ENCODE measurements at places on chromosomes 7 and 10. TPM values are rescaled to one million over a fixed set of nuclear protein-coding genes. Genes with fewer than 3 reads are reported as not detected.

DNA sequence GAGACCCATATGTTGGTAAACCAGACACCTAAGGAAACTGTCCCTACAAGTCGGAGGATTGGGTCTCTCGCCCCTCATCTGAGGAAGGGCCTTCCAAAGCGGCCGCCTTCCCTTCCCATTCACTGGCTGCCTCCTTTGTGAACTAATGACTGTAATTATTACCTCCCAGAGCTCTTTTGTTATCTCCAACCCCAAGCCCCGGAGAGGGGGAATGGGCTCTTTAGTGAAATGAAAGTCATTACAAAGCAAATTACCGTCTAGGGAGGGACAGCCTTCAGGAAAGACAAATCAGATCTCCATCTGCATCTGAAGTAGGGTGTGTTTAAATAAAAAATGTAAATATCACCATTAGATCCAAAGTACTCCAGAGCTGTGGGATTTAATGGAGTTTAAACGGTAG lies 2.6 kb upstream of the GAD2 start:
- DNase-seq = no peak

DNA sequence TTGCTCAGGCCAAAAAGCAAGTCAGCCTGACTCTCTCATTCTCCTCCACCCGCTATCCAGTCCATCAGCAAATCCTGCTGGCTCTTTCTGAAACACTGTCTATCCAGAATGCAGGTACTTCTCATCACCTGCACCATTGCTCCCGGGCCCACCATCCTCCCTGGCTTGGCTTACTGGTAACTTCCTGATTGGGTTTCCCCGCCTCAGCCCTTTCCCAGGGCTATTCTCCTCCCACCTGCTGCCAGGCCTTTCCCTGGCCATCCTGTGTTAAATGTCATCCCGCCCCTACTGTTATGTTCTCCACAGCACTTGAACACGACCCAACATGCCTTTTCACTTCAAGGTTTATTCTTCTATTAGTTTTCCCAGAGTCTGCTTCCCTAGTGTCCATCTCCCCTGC lies 124.0 kb downstream of the CNNM2 start:
- DNase-seq = no peak

GRCh38 chr10:132461103-132461682 lies 64.2 kb downstream of the PWWP2B start:
- DNase-seq = no peak

- no peak for DNase-seq
Observed at GRCh38 chr7:17030559-17030958, 148.8 kb upstream of the AGR3 start.

AGAP9 gene
- 3.3 TPM for total RNA-seq
